ENCODE measurements at places on chromosomes 11 and 22. TPM values are rescaled to one million over a fixed set of nuclear protein-coding genes. Genes with fewer than 3 reads are reported as not detected.

DNA sequence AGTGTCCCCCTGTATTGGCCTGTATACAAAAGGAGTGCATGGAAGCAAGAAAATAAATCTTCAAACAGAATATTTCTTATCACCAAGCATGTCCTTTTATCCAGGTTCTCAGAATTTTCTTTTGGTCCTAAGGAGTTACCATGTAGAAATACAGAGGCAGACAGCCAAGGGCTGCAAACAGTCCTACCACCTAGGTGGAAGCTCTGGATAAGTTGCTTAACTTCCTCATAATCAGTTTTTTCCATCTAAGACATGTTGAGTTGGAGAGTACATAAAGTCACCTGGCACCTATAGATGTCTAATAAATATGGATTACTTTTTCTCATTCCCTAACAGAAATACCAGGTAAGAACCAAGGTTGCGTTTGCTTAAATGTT is 57.0 kb upstream of the BLID start:
- H3K4me1 ChIP-seq: peaks cover 2% of the 10 kb centered on the region
- H3K4me3 ChIP-seq: no peak overlapping the region
- DNase-seq: no peak

DNA sequence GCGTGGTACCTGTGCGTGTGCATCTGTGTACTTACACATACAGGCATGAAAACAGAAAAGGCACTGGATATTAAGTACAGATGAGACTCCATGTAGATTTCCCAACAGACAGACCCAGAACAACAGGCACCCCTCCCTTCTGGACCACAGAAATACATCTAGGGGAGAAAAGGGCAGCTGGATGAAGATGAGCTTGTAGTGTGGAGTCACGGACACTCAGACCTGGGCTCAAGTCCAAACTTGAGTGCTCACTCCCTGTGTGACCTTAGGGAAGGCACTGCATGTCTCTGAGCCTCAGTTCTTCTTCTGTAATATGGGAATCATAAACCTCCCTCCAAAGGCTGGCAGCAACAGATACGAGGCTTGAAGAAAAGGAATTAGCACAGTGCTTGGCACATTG is 108.9 kb downstream of the GALNT18 start:
- no peaks in the 10 kb centered on the region for H3K27me3 ChIP-seq
- no peaks in the 10 kb centered on the region for H3K36me3 ChIP-seq
- no peak overlapping the region for H3K4me3 ChIP-seq
- H3K27ac ChIP-seq: no peak overlapping the region
- H3K4me1 ChIP-seq: peaks cover 28% of the 10 kb centered on the region

DNA sequence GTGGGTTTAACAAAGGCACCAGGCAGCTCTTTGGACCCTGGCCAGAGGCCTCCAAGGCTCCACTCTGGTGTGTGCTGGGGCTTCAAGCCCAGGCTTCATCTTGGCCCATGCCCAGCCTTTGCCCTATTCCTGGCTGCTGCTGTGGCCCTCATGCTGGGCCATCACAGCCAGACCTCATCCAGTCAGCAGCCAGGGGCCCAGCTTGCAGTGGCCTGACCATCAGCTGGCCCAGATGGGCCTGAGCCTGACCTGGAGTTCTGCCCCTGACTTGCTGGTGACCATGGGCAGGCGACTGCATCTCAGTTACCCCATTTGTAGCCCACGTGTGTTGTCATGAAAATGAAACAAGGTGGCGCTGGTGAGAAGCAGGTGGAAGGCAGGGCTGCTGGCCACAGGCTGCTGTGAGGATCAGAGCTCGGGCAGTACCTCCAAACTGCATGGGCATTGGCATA is 76.1 kb downstream of the MED15 start:
- H3K4me3 ChIP-seq: no peak overlapping the region
- peak; percentile 45 for DNase-seq
- no peak overlapping the region for H3K27ac ChIP-seq

PGM2L1 gene
- total RNA-seq: 24.8 TPM

C22orf15 gene
- 2.7 TPM for total RNA-seq

- H3K4me3 ChIP-seq: no peak overlapping the region
- no peak for DNase-seq
- H3K4me1 ChIP-seq: peaks cover 5% of the 10 kb centered on the region
- H3K36me3 ChIP-seq: peaks cover 6% of the 10 kb centered on the region
- H3K27me3 ChIP-seq: no peaks in the 10 kb centered on the region
- no peak overlapping the region for H3K27ac ChIP-seq
Observed at GRCh38 chr11:86365546-86365945, 9.1 kb upstream of the CCDC81 start.

Measured in WTC11 (cell line).